ENCODE measurements at places on chromosomes 5 and 9.

DNA sequence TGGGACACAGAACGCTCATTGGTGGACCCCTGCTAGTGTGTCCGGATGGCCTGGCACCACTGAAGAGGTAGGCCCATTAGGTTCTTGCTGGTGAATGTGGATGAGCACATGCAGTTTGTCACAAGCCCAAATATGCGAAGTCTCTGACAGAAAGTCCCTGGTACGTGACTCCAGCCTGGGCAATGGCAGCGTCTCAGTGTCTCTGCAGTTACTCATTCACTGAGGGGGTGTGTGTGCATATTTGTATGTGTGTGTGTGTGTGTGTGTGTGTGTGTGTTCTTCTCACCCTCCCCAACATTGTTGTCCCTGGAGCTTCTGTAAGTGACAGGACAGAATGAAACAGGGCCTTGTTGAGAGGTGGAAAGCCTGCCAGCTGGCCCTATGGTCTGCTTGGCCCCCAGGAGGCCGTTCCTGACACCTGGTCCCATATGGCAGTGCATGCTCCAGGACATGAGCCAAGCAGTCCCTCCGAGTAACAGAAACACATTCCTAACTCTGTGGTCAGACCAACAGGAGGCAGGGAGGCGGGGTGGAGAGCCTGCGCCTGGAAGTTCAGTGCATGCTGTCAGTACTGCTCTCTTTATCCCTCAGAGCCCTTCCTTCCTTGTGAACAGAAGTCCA lies 169.9 kb downstream of the SLC28A3 start:
- peak; percentile 68 for DNase-seq

DNA sequence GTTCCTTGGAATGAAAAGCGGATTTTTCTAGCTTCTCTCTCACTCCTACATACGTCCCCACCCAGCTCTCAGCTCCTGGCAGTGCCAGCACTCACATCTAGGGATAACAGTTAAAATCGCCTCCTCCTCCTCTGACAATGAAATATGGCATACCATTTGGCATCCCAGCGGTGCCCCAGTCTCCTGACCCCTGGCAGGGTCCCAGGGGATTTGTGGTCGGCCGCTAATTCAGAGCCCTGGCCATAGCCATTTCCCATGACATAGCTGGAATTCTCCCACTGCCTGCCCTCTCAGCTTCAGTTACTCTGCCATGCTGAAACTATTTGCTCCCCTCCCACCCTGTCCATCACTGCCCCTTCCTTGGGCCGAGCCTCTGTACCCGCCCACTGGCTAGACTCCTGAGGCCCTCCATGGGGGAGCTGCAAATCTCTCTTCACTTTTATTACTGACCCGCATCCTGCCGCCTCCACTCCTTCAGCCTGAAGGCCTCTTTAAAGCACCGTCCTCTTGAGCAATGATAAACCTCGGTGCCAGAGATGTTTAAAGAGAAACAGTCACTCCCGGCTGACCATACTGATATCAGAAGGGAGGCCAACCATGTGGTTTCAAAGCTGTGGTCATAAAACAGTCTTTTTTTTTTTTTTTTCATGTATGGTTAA lies 139.8 kb downstream of the SLIT3 start:
- peak; percentile 74 for DNase-seq

DNA sequence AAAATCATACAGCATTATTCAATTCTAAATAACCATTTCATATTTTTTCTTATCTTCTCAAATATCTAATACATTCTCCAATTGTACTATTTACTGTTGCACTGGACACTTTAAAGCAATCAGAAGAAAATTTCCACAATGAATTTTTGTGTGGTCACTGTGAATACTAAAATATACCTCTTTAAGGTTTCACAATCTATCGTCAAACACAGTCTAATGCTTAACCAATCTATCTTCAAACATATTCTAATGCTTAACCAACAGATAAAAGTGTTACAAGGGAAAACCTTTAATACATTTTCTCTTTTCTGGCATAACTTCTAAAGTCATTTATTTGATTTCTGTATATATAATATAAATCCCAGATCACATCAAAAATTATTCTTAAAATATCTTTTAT lies 2035.5 kb upstream of the CDH6 start:
- no peak for DNase-seq

GRCh38 chr5:130724658-130725057 lies 440.4 kb downstream of the HINT1 start:
- DNase-seq: no peak

DNA sequence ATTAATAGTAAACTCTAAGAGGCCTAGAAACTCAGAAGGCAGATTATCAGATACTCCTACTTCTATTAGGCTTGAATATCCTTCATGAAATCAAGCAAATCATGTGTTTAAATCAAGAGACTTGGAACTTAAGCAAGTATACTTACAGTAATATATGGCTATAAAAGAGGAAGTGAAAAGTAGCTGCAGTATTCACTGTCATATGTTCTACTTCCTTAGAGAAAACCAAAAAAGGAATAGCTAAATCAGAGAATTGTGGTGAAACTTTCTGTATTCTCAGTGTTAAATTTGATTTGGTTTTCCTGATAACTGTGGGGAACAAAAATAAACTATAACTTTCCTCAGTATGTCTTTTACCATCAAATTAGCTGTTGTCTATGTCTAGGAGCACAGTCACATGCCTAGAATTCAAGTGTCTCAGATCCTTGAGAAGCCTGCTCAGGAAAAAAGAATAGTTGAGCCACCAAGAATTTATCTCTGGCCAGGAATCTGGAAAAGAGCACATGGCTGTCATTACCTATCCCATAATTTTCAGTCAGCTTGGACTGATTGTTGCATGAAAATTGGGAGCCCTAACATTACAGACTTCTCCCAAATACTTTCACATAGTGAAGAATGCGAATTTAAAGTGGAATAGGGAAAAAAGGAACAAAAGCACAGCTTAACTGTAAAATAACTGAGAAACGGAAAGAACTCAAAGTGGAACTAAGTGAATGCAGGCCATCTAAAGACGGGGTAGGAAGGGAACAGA lies 1.7 kb downstream of the FKBP15 start:
- no peak for DNase-seq

- no peak for DNase-seq
These were observed 183.7 kb downstream of the TAF11L14 start for GRCh38 chr5:17817990-17818389.

- DNase-seq: no peak
These were observed 30.0 kb downstream of the RAPGEF1 start for GRCh38 chr9:131709771-131710431.

DNA sequence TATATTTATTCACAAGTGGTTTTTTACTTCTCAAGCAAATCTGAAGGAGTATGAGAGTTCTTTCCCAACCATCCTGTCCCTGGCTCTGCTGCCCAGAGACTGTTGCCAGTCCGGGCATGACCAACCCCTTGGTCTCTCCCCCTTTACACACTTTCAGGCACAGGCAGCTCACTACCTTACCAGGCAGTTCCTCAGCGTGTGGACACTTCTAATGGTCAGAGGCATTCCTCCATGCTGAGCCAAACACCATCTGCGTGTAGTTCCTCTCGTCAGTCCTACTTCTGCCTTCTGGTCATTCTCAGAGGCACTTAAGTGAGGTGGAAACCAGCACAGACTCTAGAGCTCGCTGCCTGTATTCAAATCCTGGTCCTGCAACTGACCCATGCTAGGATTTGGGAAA lies 56.1 kb downstream of the TSTD2 start:
- DNase-seq: no peak

DNA sequence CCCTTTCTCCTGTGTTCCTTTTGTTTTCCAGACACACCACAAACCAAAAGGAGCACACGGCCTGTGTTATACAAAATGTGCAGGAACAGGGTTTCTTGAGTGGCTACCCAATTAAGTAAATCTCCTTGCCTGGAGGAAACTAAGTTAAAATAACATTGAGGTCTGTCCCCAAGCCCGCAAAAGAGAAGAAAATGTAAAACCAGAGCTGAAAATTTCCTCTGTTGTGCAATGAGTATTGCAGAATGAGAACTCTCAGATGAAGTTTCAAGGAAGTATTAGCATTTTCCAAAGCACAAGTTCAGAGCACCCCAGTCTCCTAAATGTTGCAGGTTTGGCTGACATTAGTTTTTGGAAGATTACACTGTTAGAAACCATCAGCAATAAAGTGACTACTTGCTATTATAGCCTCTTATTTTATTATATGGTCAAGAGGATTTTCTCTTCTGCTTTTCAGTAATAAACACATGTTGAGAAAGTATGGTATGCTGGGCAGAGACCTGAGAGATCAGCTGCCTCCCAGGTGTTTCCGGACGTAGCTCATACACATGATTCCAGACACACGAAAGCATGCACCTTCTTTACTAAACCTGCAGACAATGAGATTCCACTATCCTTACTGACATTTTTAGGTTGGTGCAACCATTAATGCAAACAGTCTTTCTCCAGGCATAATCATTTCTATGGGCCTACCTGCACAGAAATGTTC lies 161.3 kb downstream of the SNCAIP start:
- no peak for DNase-seq

DNA sequence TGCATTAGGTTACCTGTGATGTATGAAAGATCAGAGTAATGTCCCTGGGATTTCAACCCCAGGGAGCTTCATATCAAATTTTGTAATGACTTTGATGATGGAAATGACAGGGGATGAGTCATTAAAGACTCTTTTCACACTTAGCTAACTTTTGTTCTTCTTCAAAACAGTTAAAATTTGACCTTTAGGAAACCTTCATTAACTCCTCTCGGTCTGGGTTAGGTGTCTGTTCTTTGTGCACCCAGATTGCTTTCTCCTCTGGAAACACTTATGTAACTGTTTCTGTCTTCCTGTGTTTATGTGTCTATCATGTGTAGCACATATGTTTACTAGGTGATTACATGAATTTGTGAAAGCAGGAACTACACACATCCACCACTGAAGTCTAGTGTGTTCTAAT lies 1.6 kb downstream of the SRFBP1 start:
- no peak for DNase-seq

- DNase-seq: no peak
These were observed 154.1 kb upstream of the CD180 start for GRCh38 chr5:67350618-67351201.

DNA sequence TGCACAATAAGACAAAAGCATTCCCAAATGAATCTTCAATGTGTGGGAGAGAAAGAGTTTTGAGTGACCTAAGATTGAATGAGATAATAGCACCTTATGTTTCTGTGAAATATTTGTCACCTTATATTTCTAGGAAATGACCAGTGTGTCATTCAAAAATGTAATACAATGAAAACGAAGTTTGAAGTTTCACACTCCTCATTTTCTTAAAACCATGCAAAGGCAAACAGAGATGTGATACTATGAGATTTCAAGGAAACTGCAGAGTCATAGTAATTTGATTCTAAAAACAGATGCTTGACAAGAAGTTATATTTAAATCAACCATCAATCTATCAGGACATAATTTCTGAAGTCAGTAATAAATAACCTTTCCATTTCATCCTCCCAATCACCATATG lies 13.6 kb upstream of the ABCA1 start:
- DNase-seq: no peak

- DNase-seq: no peak
These were observed 6.0 kb upstream of the C1QTNF2 start for GRCh38 chr5:160376416-160376815.

DNA sequence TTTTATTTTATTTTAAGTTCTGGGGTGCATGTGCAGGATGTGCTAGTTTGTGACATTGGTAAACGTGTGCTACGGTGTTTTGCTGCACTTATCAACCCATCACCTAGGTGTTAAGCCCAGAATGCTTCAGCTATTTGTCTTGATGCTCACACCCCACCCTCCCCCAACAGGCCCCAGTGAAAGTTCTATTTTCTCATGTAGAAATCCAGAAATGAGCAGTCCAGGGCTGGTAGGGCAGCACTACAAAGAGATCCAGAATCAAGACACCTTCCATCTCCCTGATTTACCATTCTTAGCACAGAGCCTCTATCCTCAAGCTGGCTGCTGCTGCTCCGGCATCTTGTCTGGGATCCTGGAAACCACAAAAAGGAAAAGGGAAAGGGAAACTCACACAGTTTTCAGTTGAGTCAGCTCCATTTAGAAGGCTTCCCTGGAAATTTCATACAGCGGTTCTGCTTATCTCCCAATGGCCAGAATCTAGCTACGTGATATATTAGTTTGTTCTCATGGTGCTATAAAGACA lies 85.4 kb upstream of the SMARCA2 start:
- no peak for DNase-seq

DNA sequence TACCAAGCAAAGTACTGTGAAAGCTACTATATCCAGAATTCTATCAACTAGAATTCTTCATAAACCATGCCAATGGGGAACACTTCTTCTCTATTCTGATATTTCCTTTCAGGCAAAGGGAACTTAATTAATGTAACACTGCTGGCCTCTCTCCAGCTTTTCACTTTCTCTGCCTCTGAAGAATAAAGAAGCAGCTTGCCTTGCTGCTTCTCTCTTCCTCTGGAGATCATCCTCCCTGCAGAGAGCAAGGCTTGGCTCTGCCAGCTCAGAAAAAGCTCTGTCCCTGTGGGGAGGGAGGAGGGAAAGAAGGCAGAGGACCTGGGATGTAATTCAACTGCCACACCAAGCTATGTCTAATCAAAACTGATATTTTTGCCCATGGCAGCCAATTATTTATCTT lies 6.5 kb downstream of the CTNND2 start:
- no peak for DNase-seq
